ENCODE measurements at places on chromosomes 11 and 22.

- no peak for DNase-seq
These were observed 25.6 kb downstream of the OR2AG2 start for GRCh38 chr11:6746086-6746618.

DNA sequence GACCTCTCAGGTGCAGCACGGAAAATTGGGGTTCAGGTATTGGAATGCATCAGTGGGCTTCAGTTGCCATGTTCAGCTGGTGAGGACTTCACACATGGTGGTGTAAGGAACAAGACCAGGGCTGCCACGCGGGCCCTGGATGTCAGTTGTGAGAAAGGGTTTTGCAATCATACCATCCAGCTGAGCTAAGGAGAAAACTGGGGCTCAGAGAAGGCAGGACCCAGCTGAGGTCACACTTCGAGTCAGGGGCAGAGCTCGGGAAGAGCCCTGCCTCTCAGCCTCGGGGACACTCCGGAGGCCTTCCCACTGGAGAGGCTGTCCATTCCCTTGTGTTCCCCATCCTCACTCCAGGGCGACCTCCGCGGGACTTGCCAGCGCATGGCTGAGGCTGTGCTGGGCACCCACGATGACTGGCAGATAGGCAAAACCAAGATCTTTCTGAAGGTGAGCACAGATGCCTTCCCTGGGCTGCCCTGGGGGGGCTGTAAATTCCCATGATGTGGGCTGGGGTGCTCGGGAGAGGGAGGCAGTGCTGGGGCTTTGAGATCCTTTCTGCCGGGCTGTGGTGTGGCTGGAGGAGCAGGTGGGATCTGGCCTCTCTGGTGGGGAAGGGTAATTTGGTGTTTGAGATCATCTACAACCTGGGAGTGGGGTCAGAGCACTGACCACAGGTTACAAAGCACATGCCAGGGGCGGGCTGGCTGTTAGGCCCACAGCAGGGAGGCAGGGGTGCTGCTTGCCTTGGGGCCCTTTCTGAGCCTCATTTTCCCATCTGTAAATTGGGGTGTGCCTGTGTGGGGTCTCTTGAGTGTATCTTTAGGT, 47.2 kb downstream of the MYO7A start:
- DNase-seq: no peak

DNA sequence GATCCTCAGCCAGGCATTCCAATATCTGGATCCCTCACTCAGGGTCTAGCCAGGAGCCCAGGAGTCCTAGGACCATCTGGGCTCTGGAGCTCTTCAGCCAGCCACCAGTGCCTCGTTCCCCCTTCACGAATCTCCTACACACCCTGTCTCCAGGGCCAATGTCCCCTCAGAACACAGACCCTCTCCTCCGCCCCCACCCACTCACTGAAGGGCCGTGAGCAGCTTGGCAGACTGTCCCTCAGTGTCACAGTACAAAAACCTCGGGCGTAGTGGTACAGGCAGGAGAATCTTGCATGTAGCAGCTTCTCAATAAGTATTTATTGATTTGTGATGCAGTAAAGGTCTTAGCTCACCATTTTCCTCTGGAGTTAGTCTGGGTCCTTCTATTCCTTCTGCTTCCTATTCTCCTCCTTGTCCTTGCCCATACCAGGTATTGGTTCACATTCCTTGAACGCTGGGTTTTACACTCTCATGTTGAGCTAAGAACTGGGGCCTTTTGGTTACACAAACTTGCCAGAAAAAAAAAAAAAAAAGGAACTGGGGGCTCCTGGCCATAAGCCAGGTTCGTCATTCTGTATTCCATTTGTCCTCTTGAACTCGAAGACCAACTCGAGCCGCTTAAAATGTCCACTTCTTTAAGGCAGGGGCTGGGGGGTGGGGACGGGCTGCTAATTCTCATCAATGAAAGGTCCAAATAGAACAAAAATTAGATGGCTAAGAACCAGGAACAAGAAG, 2.3 kb downstream of the CXCR5 start:
- DNase-seq: no peak

DNA sequence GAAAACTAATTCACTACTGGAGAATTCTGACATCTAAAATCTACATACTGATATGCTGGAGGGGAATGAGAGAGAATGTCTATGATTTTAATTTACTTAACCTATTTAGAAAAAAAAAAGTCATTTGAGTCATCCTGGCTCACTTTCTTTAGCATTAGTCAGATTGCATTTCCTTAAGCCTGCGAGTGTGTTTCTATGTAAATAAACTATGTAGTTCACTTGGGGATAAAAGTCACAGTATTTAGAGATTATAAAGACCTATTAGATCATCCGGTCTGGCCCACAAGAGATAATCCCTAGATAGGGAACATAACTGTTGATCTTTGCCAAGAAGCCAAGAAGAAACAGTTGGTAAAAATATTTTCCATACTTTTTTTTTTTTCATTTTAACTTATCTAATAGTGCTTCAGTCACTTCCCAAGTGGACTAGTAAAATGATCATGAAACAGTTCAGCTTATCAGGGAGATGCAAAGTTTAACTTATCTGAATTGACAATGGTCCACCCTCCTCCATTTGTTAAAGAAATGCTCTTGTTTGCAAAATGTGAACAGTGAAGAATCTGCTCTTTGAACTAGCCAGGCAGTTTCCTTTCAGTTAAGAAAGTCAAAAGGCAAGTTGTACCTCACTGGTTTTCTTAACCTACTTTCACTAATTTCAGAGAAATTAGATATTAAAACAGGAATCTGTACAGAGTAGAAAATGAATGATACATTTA, 21.2 kb upstream of the BLID start:
- no peak for DNase-seq

- no peak for DNase-seq
These were observed 17.6 kb upstream of the CLPB start for GRCh38 chr11:72451831-72452376.

DNA sequence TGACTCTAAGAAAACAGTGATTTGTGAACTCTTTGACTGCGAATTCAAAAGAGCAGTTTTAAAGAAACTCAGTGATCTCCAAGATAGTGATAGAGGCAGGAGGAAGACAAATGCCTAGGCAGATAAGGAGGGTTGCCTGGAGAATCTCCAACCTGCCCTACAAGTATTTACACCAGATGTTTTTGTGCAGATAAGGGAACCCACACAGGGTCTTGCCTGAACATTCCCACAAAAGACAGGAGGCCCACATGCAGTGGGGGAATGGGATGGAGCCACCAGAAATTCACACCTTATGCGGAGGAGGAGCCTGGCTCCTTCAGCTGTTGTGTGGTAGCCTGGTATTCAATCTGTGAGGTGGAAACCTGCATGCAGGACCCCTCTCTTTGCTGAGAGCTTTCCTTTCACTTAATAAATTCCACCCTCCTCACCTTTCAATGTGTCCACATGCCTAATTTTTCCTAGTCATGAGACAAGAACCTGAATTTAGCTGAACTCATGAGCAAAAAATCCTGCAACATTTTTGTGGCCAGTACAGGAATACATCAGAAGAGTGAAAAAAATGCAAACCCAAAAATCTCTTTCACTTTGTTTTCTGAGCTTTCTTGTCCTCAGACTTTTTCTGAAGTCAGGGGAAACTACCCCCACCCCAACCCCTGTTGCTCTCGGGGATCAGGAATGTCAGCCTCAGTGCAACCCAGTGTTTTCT, 8.1 kb upstream of the GLYAT start:
- DNase-seq: no peak

GRCh38 chr11:103601225-103601846, 435.1 kb upstream of the DDI1 start:
- DNase-seq: peak; percentile 2

DNA sequence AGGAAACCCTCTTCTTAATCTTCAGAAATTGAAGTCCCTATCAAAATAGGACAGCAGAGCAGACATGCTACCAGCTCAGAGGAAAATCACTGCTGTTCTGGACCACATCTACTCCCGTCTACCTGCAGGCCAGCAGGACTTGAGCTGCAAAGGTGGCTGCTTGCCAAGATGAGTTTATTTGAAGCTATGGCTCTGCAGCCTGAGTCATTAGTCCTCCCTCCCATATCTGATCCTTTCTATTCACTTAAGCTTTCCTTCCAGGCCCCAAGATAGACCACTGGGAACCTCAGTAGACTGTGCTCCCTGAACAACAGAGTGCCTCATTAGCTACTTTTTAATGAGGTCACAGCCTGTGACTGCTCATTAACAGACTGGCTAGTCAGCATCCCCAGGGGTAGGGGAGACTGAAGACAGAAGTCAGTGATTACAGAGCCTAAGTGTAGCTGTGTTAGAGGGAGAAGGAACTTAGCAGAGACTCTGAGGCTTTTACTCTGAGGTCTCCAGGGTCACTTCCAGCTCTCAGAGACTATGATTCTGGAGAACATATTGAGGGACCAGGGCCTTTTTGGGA, 6.8 kb upstream of the OR10A2 start:
- DNase-seq: no peak

DNA sequence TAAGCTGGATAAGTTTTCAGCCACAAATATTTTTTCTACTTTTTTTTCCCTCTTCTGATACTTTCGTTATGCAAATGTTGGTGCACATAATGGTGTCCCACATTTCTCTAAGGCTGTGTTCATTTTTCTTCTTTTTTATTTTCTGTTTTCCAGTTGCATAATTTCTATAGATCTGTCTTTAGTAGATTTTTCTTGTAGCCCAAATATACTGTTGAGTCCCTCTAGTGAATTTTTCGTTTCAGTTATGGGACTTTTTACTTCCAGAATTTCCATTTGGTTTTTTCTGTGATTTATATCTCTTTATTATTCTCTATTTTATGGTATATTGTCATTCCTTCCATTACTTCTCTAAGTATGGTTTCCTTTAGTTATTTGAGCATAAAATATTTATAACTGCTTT, 72.0 kb downstream of the SWAP70 start:
- DNase-seq: no peak

- no peak for DNase-seq
These were observed 691.1 kb downstream of the METTL15 start for GRCh38 chr11:28799316-28799715.

DNA sequence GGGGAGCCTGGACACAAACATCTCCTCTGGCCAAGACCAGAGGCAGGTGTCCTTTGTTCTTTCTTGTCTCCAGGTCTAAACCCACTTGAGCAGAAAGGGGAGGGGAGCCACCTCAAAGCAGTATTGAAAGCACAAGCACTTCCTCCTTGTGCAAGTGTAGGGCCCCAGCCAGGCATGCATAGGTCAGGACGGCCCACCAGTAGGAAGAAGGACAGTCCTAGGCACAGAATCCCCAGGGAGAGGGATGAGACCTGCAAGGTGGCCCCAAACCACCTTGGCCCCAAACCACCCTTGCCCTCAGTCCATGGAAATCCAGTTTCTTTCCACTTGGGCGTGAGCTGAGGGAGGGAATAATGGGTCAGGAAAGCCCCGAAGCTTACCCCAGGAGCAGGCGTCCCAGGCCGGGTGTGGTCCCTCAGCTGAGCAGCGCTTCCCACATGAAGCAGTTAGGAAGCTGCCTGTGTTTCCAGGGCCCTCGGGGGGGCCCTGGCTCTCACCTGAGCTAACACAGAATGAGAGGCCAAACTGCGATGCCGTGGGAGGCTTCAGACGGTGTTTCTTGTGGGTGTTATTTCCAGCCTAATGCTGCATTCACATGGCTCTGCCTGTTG, 20.4 kb upstream of the IGSF9B start:
- DNase-seq: no peak

All from hypothalamus (tissue), 51 donors.